Fibroblast of skin of left biceps (primary cell): ENCODE measurements at places on chromosomes 6 and 20.

GRCh38 chr6:116461331-116461931 lies at the start of gene CALHM6:
CALHM6 (plus strand) TSS chr6:116461375; CDS start chr6:116461930, 555 bp downstream.
- no peak for DNase-seq

DNA sequence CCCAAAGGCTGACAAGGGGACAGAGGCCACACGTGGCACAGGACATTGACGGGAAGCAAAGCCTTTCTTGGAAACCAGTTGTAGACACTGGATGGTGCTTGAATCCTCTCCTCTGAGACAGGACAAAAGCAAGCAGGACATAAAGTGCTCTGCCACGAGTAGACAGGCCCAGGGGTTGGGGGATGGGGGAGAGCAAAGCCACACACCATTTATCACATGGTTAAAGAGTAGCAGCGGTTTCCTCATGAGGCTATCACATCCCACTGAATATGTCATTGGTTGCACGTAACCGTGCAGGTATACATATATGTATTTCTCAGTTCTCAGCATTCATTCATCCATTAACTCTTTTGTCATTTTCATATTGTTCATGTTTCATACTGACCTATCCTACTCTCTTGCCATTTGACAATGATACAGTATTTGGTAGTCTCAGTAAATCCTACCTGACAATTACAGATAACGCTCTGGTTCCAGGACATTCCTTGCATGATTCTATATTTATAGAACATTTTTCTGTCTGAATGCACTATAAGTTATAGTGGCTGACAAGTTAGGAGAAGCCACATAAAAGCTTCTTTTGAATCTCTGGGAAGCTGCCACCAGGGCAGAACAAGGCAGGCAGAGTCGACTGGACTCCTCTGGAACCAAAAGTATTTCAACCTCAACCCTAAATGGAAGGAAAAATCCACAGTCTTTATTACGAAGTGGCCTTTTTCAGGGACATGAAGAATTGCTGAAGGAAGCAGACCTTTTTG lies 23.5 kb downstream of the METTL24 start:
- DNase-seq, result no peak

DNA sequence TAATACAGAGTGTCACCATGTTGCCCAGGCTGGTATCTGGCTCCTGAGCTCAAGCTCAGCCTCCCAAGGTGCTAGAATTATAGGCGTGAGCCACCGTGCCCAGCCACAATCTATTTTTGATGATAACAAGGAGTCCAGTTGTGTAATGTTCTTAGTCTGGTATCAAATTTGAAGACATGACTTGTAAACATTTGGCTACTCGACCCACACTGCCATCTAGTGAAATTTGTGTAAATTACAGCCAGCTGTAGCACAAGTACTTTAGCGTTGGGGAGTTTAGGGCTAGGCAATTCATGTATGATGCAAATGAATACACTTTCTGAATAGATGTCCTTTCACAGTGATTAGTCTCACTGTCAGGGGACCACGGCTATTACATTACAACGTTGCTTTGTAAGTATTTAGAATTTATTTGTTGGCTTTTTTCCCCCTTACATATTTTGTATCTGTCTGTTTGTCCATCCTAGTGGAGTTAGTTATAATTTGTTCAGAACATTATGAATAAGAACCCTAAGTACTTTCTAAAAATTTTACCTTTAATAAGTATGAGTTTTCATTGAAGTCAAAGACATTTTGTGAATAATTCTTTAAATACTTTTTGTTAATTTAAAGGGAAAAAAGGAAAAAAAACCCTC lies 139.7 kb downstream of the PRDM13 start:
- peak; percentile 33 for DNase-seq

- peak; percentile 92 for DNase-seq
Observed at GRCh38 chr20:35339007-35339406, 46.8 kb upstream of the FAM83C start.

- DNase-seq, result no peak
Observed at GRCh38 chr20:58712151-58712791, 19.7 kb downstream of the NPEPL1 start.

GRCh38 chr20:15455279-15455678 lies 1117.9 kb upstream of the FLRT3 start:
- DNase-seq, result no peak

GRCh38 chr6:15021074-15021473 lies 224.8 kb upstream of the JARID2 start:
- DNase-seq, result no peak

GRCh38 chr6:135372758-135373157 lies 124.8 kb downstream of the AHI1 start:
- no peak for DNase-seq

DNA sequence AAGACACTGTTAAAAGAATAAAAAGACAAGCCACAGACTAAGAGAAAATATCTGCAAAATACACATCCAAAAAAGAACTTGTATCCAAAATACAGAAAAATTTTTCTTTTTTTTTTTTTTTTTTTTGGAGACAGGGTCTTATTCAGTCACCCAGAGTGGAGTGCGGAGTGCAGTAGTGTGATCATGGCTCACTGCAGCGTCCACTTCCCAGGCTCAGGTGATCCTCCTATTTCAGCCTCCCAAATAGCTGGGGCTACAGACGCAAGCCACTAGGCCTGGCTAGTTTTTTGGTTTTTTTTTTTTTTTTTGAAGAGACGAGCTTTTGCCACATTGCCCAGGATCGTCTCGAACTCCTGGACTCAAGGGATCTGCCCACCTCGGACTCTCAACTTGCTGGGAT lies 3.1 kb downstream of the ZUP1 start:
- DNase-seq, result no peak

- DNase-seq, result no peak
Observed at GRCh38 chr20:3166913-3167342, 6.4 kb downstream of the LZTS3 start.

DNA sequence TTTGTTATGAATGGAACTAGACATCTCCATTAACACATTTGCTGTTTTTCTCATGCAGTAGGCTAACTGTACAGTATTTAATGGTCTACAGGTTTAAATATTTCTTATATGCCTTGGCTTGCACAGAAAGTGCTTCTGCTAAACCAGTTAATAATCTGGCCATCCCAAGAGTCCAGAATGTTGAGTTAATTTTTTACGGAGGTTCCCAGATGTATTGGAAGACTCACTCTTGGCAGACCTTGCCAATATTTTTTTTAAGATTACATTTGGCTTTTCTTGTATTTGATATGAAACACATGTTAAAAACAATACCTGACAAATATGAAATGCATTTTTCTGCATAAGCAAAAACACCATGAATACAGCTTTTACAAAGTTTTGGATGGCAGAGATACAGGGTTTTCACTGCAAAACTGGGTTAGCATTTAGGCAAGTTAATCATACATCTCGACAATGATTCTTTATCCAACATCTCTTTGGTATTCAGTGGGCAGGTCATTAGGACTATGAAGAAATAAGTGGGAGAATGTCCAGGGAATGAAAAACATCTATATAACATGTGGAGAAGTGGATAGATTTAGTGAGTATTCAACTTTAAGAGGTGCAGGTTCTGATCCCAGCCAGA lies 94.0 kb downstream of the SGK1 start:
- DNase-seq, result peak; percentile 58

GRCh38 chr6:46323312-46323965 lies 152.7 kb upstream of the ENPP5 start:
- peak; percentile 88 for DNase-seq

GRCh38 chr20:23907579-23907978 lies 28.0 kb upstream of the CST5 start:
- no peak for DNase-seq

- no peak for DNase-seq
Observed at GRCh38 chr6:11412616-11413015, 124.9 kb upstream of the TMEM170B start.

- no peak for DNase-seq
Observed at GRCh38 chr6:41694815-41695526, 40.4 kb downstream of the TFEB start.

DNA sequence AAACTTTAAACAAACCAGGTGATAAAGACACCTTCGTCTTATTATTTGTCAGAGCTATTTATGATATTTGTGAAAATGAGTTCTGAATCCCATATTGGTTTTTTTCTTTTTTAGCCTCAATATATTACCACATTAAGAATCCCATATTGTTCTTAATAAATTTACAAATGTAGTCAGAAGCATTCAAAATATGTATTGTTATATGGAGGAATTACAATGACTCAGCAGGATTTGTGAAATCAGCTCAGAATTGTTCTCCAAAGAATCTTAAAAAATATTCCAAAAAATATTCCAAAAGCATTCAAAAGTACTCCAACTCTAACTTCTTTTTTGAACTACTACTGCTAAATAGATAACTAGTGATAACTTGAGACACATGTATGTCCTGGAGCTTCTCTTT lies 6.5 kb upstream of the ZNF343 start:
- DNase-seq, result no peak

GRCh38 chr6:137823826-137824555 lies 43.1 kb upstream of the TNFAIP3 start:
- no peak for DNase-seq

- no peak for DNase-seq
Observed at GRCh38 chr20:48933017-48933766, 11.7 kb downstream of the ARFGEF2 start.

DNA sequence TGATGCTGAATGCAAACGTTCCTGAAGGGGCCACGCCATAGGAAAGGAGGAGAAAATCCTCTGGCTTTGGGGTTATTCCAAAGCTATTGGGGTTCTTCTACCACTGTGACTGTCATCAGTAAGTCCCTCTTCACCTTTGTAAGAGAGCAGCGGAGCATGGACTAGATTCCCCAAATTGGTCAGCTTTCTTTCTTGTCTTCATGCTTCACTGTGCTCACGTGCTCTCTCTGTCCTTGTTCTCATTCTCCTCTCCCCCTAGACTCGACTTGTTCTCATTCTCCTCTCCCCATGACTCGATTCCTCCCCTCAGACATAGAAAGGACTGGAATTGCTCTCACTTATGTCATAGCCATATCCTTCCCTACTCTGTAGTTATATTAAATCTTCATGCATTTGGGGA lies 54.8 kb upstream of the ADGRG6 start:
- no peak for DNase-seq
